CD4-positive, alpha-beta T cell treated with Interleukin-6 at 100 ng/mL for 8 hours (primary cell): ENCODE measurements at places on chromosomes 6 and 20.

DNA sequence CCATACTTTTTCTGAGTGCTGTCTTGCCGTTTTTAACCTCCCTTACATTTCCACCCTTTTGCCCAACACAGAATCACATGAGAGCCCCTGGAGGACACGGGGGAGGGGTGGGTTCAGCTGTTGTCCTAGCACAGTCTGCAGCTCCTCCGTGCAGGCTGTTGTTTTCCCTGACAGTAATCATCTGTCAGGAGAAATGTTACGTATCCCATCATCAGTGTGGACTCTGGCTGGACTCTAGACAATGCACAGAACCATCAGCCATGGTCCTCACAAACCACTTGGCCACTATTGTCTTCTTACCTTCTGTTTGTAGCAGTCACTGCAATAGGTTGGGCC lies 92.1 kb downstream of the RIN2 start:
- no peak for DNase-seq

DNA sequence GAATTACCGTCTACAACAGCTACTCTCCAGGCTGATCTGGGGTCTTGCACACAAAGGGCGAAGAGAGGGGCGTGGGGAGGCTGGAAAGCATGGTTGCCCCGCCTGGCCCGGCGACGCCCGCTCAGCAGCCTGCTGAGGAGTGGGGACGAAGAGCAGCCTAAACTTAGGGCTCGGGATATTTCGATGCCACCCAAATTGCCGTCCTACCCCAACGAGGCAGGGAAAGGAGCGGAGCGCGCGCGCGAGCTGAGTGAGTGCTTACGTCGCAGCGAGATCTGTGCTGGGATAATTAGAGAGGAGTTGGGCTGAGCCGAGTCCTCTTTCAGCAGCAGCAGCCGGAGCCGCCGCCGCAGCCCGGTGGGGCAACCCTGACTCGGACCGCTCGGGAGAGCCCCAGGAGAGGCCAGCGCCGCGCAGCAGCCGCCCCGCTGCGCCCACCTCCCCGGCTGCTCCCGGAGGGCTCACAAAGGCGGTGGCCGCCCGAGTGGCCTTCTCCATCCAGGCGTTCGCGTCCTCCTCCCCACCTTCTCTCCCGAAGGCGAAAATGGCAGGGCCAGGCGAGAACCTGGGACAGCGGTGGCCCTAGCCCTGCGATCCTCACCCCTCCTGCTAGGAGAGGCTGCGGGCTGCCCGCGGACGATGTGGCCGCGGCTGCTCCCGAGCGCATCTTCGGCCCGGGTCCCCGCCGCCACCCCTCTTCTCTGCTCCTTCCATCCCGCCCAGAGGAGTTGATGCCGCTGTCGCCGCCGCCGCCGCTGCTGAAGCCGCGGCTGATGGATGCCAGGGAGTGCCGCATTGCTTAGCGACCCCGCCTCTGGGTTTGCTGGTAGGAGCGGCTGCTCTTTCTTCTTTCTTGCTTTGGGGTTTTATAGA lies at the start of gene CLVS2:
Gene CLVS2 (plus strand): TSS at position 315 of the 873 bp plus-strand sequence. CDS start 1,543 bp downstream, outside the sequence.
- no peak for DNase-seq

DNA sequence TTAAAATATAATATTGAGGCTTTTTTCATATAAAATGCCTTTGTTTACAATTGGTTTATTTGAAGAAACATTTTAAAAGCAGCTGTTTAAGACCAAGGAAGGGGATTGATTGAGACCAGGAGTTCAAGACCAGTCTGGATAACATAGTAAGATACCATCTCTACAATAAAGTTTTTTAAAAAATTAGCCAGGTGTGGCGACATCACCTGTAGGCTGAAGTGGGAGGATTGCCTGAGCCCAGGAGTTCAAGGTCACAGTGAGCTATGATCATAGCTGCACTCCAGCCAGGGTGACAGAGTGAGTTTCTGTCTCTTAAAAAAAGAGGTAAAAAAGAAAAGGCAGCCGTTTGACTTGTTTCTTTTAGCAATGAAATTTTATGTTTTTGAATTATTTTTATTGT lies 117.0 kb downstream of the STXBP5 start:
- DNase-seq, result no peak

DNA sequence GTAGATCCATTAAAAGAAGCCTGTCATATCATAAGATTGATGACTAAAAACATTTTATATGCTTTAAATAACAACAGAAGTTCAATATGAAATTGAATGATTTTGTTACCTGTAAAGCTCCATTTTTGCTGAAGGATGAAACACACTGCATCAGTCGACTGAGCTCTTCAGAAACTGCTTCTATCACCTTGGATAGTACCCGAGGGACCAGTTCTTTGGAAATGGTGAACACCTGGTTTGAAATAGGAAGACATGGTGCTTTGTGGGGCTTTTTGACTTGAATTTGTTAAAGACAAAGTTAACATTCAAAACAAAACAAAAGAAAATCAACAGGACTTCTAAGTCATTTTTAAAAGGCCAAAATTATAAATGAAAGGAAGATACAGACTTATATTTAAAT lies 105.7 kb downstream of the IRF4 start:
- no peak for DNase-seq

DNA sequence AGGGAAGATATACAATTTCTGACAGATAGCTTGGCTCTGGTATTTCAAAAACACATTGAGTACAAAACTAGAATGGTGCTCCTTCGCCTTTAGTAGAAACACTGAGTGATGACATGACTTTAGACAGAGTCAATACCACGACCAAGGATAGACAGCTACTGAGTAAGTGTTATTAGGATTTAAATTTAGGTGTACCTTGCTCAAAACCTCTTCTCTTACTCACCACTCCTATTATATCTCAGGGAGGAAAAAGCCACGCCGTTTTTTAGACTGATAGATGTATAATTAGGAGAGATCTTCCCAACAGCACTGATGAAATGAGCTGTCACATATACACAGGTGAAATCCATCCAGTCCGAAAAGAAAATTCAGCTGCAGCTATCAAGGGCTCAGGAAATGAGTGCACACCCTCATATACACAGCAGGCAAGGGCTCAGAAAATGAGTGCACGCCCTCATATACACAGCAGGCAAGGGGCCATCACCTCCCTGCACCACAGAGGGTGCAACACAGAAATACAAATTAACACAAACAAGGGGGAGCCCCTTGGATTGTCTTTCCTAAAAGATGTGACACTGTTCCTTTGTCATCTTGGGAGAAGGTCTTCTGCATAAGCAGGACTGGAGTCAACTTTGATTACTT lies 53.7 kb downstream of the LYRM4 start:
- DNase-seq, result no peak

- DNase-seq, result no peak
Observed at GRCh38 chr6:54274383-54274782, 33.9 kb upstream of the TINAG start.

- DNase-seq, result no peak
Observed at GRCh38 chr6:17638212-17638715, 38.2 kb downstream of the FAM8A1 start.

DNA sequence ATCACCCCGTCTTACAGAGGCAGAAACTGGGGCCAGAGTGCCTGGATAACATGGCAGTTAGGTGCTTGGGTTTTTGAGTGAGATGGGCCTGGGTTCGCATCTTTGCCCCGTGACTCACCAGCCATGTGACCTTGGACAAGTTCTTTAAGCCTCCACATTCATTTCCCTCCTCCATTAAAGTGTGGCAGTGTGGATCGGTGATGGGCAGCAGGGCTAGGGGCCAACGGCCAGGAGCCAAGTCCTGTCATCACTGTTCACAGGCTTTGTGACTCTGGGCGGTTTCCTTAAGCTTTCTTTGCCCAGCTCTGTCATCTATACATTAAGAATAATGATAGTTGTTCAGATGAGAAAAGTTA lies 85.5 kb upstream of the PMEPA1 start:
- no peak for DNase-seq

- no peak for DNase-seq
Observed at GRCh38 chr6:66421570-66421969, 714.5 kb upstream of the EYS start.

GRCh38 chr6:27280064-27280539 lies 32.0 kb downstream of the POM121L2 start:
- no peak for DNase-seq

- DNase-seq, result no peak
Observed at GRCh38 chr20:52536841-52537400, 345.3 kb upstream of the ZFP64 start.

GRCh38 chr6:41581381-41581991 lies 35.3 kb downstream of the FOXP4 start:
- no peak for DNase-seq

DNA sequence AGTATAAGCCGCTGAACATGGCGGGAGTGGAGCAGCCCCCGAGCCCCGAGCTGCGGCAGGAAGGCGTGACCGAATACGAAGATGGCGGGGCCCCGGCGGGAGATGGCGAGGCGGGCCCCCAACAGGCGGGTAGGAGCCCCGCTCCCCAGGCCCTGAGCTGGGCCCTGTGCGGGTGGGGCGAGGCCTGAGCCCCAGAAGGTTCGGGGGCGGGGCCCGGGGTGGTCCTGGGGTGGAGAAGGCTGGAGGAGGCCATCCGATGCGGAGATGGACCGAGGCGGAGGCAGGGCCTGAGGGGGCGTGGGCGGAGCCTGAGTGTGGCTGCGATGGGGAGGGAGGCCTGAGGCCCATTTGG lies 7.1 kb downstream of the L3MBTL1 start:
- no peak for DNase-seq

GRCh38 chr6:34149452-34149810 lies 3.5 kb upstream of the GRM4 start:
- no peak for DNase-seq

- no peak for DNase-seq
Observed at GRCh38 chr6:150233843-150234269, 91.0 kb downstream of the PPP1R14C start.

GRCh38 chr6:4125933-4126864 lies 9.2 kb downstream of the ECI2 start:
- no peak for DNase-seq

DNA sequence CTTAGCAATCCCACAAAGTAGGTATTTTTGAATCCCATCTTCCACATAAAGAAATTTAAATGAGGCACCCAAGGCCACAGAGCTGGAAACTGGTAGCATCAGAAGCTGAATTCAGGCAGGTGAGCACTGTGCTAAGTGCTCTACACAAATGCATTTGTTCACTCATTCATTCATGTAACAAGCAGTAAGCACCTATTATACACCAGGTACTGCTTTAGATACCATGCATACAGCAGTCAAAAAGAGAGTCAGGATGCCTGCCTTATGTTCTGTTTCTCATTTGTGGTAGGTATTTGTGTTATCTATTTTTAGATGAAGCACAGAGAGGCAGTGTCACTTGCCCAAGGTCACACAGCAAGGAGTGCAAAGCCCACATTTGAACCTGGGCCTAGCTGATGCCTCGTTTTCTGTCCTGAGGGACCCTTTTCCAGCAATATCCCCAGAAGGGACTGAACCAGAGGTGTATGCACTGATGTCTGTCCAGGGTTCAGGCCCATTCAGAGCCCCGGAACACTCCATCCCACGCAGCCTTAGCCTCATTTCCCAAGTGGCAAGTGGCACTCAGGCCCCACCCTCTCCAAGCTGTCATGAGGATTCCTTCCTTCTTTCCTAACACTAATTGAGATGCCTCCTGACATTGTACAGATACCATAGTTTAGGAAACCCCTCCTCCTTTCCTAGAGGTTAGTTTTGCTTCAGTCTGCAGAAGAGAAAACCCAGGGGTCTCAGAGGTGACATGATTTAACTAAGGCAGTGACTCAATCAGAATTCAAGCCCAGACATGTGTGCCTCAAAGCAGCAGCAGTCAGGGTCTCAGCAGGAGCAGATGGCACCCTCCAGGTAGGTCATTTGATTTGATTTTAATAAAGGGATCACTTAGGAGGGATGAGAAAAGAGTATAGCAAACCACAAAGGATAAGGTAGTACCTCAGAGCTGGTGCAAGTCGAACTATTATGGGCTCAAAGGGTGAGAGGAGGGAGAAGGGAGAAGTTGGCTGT lies 61.2 kb upstream of the SIRPA start:
- no peak for DNase-seq

- no peak for DNase-seq
Observed at GRCh38 chr6:151317103-151317994, 74.0 kb downstream of the ZBTB2 start.

GRCh38 chr6:117143647-117144046 lies 121.7 kb upstream of the VGLL2 start:
- no peak for DNase-seq

DNA sequence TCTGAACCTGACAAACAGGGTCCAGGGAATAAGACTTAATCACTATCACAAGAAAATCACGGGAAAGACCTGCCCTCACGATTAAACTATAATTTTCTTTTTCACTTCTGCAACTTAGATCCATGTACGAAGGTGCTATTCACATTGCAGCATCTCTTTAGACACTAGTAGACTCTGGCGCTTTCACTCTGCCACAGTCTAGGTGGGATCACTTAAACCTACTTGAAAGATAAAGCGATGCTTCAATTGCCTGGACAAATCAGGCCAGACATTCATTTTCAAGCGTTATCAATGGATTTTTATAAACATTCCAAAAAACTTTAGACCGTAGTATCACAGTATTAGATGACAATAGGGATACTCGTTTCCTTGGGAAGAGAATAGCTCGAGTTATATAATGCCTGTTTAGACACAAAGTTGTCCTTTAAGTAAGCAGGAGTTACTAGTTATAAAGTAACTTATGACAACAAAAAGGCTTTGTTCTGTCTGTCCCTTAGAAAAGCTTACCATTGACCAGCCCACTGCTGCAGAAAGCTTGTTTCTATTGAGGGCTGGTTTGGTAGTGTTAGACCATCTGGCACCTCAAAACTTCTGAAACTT lies 367.3 kb downstream of the UTRN start:
- DNase-seq, result no peak

DNA sequence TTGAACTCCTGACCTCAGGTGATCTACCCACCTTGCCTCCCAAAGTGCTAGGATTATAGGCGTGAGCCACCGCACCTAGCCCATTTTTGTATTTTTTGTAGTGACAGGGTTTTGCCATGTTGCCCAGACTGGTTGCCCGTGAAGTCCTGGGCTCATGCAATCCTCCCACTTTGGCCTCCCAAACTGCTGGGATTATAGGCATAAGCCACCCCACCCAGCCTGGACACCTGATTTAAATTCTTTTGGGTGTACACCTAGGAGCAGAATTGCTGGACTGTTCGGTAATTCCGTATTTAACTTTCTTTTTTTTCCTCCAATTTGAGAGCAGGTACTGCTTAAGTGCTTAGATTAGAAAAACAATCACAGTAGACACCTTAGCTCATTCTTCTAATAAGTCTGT lies 5.6 kb upstream of the NRM start:
- no peak for DNase-seq

GRCh38 chr6:133432021-133432989 lies 191.1 kb downstream of the EYA4 start:
- DNase-seq, result no peak
